ENCODE measurements at places on chromosomes 16 and 17.
A peak's percentile ranks its signal among the peaks of the same experiment; 100 is the strongest.

DNA sequence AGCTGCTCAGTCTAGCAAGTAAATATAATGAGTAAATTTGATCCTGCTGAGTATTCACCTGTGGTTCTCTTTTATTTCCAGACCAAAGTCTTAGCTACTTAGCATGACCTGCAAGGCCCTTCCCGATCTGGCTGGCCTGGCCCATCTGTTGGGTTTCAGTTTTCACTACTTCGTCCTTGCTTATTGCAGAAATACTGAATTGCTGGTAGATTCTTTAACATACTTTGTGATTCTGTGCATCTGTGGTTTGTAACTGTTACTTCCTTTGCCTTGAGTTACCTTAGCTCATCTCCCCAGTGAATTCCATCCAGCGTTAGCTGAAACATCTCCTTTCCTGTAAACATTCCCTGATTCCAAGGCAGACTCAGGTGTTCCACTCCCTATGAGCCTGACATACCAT, 131.1 kb downstream of the PHKB start:
- DNase-seq: no peak

GRCh38 chr16:84511831-84512230, 7.4 kb upstream of the MEAK7 start:
- no peak for DNase-seq

GRCh38 chr16:4803401-4803844, 990 bp upstream of the ROGDI start:
- DNase-seq: peak; percentile 31

DNA sequence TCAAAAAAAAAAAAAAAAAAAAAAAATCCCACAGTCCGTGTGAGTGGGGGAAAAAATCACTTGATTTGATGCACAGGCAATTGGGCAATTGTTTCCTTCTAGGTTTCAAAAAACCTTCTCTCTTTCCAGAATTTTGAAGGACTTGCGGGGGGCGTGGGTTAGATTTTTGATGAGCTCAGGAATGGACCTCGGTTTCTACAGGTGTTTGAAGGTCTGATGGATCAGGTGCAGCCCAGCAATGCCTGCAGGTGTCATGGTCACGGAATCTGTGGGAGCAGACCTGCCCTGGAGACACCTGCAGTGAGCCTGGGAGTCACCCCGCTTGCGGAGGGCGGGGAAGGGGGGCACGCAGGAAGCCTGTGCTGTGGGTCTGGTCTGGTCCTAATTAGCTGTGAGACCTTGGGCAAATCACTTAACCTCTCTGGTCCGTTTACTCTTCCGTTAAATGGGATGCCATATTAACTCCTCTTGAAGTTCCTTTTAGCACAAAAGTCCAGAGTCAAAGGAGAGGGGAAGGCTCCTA, 174.2 kb downstream of the IRF8 start:
- DNase-seq: no peak

DNA sequence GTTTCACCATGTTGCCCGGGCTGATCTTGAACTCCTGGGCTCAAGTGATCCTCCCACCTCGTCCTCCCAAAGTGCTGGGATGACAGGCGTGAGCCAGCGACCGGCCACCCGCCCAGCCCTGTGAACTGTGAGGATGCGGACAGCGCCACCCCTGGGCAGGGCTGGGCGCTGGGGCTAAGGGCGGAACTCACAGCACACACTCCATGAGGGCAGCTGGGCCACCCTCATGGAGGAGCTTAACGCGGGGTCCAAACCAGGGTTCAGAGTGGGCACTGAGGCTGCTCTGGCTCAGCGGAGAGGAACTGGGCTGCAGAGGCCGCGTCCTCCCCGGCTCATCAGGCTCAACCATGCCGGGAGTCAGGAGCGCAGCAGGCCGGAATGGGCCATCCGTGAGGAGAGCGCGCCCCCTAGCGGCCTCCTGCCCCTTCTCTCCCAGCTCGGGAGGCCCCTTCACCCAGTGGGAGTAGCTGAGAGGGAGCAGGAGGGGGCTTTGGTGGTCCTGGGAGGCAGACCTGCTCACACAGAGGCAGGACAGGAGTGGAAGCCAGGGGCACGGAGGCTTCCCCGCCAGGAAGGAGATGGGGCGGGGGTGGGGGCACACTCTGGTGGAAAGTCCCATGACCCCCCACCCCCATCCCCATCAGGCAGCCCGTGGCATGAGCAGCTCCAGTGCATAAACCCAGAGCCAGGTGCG, 13.8 kb downstream of the CORO7 start:
- DNase-seq: peak; percentile 69

DNA sequence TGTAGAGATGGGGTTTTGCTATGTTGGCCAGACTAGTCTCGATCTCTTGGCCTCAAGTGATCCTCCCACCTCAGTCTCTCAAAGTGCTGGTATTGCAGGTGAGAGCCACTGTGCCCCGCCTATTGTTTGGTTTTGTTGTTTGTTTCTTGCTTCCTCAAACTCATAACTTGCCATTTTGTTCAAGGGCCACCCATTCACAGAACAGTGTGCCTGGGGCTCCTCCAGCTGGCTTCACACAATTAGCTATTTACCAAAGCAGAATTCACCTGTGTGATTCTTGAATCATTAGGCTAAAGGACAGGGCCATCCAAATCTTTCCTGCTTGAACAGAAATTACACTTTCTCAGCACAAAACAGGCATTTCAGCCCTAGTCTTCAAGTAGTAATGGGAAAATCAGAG, 7.2 kb downstream of the ABHD15 start:
- DNase-seq: no peak

DNA sequence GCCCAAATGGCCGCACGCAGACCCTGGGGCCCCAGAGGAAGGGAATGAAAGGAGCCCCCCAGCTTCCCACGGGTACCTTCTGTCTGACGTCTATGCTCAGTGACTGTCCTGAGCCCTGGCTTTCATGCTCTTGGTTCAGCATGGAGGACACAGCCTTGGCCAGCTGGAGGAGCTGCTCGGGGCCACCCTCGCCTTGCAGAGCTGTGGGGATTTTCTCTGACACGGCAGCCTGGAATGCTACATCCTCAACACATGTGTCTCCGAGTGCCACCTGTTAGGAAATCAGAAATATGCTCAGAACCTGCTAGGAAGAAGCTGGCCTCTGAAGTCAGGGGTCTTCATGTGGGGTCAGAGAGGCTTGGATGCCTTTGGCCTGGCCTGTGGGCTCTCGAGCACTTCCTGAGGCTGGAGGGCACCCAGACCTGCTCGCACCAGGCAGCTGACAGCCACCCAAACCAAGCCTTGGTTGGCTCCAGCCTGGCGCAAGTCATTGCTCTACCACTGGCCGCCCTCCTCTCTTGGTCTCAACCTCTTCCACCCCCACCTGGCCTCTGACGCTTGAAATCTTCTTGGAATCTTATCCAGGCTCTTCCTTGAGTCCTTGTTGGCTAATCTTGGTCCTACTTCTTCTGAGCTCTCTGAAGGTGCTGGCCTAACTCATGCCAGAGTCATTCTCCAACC, 63.7 kb upstream of the BCO1 start:
- DNase-seq: peak; percentile 23

- no peak for DNase-seq
These were observed 58.7 kb downstream of the RTN4RL1 start for GRCh38 chr17:1966274-1967086.

DNA sequence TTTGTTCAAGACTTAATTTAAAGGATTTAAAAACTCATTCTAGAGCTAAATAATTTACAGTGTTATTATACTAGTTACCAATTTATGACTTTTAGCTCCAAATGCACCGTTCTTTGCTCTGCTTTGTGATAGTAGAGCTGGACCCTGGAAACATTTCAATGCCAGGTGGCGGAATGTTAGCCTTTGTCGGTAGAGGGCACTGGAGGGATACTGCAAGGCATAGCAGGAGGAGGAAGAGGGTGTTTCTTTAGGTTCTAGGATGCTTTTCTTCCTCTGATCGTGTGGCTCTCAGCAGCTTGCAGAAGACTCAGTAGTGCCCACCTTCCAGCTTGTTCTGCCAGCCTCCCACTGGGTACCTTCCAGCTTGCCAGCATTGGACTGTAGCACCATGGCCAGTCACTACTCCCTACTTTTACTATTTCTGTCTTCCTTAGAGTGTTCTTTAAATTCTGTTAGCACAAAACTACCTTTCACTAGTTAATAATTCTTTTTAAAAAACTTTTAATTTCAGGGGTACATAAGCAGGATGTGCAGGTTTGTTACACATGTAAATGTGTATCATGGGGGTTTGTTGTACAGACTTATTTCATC, 325.3 kb downstream of the UTP18 start:
- no peak for DNase-seq

DNA sequence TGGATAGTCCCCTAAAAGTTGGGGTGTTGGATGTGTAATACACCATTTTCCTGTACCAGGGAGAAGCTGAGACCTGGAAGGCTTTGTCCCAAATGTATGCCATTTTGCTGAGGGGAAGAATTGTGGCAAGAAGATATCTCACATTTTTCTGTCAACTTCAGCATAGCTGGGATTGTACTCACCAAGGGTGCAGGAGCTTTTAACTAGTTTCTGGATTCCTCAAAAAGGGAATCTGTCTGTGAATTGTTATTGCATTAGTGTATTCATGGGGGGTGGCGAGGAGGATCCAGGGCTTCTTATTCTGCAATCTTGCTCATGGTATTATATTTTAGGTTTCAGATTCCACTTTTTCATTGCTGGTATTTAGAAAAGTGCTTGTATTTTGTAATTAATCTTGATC, 208.2 kb upstream of the MYOCD start:
- peak; percentile 85 for DNase-seq

- no peak for DNase-seq
These were observed 216.1 kb downstream of the ABCC12 start for GRCh38 chr16:47939680-47940079.

GRCh38 chr17:49101054-49101534, 31.5 kb upstream of the B4GALNT2 start:
- no peak for DNase-seq

GRCh38 chr17:68462381-68463210, 5.3 kb upstream of the WIPI1 start:
- DNase-seq: peak; percentile 79

DNA sequence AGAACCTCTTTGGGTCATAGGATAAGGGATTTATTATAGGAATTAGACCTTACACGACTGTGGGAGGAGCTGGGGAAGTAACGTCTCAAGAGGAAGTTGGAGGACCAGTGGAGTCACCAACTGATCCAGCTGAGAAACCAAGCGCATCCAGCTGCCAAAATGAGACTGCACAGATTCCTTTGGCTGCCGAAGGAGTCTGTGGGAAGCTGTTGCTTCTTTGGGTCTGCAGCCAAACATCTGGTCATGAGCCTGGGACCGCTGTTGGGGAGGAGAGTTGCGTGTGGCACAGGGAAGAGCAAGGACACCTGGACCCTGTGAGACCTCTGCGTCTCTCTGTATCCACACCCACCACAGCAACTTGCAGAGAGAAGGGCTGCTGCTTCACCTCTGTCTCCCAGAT, 2.4 kb upstream of the NACA2 start:
- no peak for DNase-seq

DNA sequence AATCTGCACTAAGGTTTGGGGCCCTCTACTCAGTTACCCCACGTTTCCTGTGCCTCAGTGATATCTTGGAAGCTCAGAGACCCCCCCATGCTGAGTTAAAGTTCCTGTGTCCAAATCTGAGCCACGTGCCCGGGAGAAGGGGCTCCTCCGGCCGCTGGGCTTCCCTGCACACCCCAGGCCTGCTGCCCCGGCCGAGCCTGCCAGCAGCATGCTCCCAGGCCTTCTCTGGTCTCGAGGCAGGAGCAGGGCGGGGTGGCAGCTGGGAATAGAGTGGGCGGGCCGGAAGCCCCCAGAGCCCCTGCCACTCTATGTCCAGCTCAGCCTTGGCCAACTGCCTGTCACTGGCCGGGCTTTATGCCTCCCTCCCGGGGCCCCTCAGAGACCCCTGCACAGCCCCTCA, 5.6 kb upstream of the VASN start:
- no peak for DNase-seq

DNA sequence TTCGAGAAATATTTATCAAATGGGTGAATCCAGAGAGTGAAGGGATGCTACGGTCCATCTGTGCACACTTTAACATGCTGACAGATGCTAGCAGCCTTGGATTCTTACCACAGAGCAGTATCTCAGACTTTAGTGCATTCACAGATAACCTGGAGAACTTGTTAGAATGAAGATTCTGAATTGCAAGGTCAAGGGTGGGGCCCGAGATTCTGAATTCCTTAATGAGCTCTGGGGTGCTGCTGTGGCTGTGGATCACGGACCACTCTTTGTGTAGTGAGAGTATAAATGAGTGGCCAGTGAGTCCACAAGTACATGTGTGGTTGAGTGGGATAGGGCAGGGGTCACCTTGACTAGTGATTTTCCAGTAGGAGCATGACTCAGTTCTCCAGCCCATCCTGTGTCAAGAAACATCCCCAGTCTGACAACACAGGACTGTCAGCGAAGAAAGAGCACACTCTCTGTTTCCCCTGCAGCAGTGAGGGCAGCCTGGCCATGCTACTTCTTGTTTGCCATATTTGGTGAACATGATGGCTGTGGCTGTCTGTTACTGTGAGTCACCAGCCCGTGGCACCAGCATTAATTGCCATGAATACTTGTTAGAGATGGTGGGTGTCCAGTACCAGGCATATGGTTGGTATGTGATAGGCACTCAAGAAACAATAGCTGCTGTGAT, 13.0 kb upstream of the SALL1 start:
- peak; percentile 82 for DNase-seq

- no peak for DNase-seq
These were observed 537.9 kb upstream of the CDH11 start for GRCh38 chr16:65659758-65660157.

DNA sequence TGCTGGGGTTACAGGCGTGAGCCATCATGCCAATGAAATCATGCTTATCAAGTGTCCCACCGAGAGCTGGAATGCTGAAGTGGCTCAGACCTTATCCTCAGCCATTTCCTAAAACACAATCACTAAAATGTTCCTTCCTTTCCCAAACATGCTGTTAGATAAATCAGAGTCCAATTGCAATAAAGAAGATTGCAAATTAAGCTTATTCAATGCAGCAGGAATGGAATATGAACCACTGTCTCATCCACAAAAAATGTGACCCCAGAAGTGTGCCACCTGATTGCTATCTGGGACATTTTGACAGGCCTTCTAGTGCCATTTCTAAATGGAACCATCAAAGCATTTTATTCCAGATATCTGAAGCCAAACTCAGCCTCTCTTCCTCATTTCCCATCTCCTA, 205.5 kb upstream of the CDH11 start:
- DNase-seq: no peak
